Stimulated activated CD8-positive, alpha-beta memory T cell treated with anti-CD3 and anti-CD28 coated beads, Interleukin-4, amount 100 ng/mL, for 4 hours (primary cell): ENCODE measurements at places on chromosomes 2 and 18.

DNA sequence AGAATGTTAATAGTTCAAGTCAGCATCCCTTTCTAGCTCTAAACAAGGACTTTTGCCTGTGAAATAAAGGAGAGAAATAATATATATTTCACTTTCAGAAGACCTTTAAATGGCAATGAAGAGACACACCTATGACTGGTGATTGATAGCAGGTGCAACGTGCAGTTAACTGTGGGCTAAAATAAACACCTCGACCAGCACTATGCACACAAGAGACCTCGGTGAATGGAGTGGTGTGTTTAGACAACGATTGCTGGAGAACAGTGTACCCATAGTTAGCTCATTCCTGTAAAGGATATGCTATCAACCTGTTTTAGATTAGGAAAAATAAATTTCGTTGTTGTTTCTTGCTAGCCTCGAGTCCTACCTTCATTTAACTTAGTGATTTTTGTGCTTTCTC is 143.4 kb downstream of the NR4A2 start:
- DNase-seq, result no peak

- no peak for DNase-seq
Measured at GRCh38 chr2:188805219-188805618, 169.0 kb upstream of the COL3A1 start.

GRCh38 chr18:60377778-60378469 is 5.3 kb upstream of the MC4R start:
- DNase-seq, result no peak

GRCh38 chr18:74522635-74523548 is 11.4 kb upstream of the CNDP1 start:
- DNase-seq, result no peak

- no peak for DNase-seq
Measured at GRCh38 chr2:37020212-37020886, 54.0 kb upstream of the STRN start.

DNA sequence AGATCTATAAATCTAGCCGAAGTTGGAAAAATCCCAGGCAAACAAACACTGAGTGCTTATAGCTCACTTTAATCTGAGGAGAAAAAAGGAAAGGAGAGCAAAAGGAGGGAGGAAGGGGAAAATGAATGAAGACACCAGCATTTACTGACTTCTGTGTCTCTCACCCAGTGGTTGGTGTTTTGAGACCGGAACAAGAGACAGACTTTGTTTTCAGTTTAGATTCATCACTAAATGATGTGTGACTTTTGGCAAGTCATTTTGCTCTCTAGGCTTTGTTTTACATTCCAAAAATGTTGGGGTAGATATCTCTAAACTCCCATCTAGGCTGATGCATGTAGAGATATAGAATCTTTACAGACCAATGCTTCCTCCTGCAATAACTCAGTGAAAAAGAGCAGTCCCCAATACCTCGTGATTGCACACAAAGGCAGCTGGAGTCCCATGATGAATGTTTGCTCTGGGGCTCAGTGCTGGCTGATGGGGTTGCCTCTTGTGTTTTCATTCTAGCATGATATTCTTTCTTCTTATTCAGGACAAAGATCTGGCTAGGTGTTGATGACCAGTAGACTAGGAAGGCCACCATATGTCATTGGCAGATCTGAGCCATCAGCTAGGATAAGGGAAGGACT is 51.4 kb downstream of the TRIB2 start:
- DNase-seq, result no peak

DNA sequence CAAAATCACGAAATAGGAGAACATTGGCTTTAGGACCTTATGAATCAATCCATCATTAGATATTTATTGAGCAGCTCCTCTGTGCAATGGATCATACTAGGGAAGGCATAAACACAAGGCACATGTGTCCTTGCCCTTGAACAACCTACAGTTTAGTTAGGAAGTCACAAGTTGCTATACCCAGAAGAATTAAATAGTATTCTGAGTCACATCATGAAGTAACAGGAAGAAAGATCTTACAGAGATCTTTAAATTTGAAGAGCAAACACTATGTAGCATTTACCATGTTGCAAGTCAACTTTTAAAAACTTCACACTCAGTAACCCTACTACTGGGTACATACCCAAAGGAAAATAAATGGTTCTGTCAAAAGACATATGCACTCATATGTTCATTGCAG is 355.2 kb upstream of the SLC14A2 start:
- no peak for DNase-seq

DNA sequence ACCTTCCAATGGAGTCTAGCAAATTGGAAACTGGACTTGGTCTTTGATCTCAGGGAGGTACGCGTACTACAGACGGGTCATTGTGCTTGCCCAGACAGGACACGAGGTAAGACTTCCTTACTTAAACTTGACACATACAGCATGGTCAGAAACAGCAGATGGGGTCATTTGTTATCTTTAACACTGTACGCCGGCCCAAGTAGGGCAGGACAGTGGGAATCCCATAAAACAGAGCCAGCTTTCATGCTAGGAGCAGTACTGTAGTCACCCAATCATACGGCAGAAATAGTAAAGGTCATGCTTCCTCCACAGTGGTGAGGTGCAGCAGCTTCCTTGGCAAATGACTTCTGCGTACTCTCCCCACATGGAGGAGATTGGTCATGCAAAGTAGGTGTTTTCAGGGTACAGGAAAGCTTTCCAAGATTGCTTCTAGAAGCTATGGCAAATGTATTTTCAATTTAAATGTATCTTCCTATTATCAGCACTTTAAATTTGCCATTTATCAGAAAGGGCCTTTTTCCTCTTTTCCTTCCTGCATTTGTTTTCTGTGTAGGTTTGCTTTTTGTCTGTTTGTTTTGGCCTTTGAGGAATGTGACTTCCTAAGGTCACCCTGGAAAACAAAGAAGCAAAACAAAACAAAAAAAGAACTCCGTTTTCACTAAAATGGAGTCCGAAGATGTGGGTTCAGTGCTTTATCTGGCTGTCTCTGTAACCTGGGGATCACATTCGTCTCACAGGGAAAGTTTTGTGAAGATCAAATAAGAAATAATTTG is 74.0 kb upstream of the DSG1 start:
- DNase-seq, result no peak

DNA sequence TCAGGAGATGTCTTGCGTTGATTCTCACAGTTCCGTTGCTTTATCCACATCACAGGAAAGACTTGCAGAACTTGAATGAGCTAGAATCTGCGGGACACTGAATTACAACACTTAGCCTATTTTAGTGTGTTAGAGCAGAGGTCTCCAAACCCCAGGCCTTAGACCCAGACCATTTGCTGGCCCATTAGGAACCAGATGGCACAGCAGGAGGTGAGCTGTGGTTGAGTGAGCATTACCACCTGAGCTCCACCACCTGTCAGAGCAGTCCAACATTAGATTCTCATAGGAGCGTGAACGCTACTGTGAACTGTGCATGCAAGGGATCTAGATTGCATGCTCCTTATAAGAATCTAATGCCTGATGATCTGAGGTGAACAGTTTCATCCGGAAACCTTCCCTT is 3.8 kb downstream of the MRPL30 start:
- DNase-seq, result no peak
